ENCODE measurements at places on chromosomes 16 and 17. TPM values are rescaled to one million over a fixed set of nuclear protein-coding genes. Genes with fewer than 3 reads are reported as not detected.

The FOXC2 gene
- total RNA-seq: 0.53 TPM

The FSCN2 gene
- total RNA-seq: 0.35 TPM

The NIP7 gene
- 34.9 TPM for total RNA-seq

The TP53TG3B gene
- total RNA-seq: not detected

The LITAFD gene
- total RNA-seq: not detected

The NPIPA5 gene
- total RNA-seq: 5.8 TPM

The SCNN1B gene
- not detected for total RNA-seq

The TMED6 gene
- total RNA-seq: not detected

The TMIGD1 gene
- total RNA-seq: not detected

The MYH13 gene
- not detected for total RNA-seq

The TBC1D3E gene
- total RNA-seq: not detected

The TOP2A gene
- total RNA-seq: 96.1 TPM

The ADAD2 gene
- total RNA-seq: not detected

The CD7 gene
- total RNA-seq: 0.53 TPM

The SGCA gene
- not detected for total RNA-seq

The PABPN1L gene
- total RNA-seq: not detected

The AXIN2 gene
- total RNA-seq: under 0.01 TPM

The E4F1 gene
- total RNA-seq: 26.2 TPM

The PLLP gene
- not detected for total RNA-seq

The PPP1R1B gene
- total RNA-seq: not detected

The ETV4 gene
- 16.8 TPM for total RNA-seq

The SLC47A2 gene
- not detected for total RNA-seq

The TERB1 gene
- total RNA-seq: not detected

The MPP3 gene
- 2.9 TPM for total RNA-seq

The DUS2 gene
- 23.1 TPM for total RNA-seq

The SLC16A13 gene
- total RNA-seq: 0.86 TPM

The WNT3 gene
- total RNA-seq: 2.3 TPM

The GJD3 gene
- 2.6 TPM for total RNA-seq

The SYT17 gene
- total RNA-seq: not detected

The CACNG3 gene
- not detected for total RNA-seq

The BRIP1 gene
- 3.2 TPM for total RNA-seq

The CTRL gene
- 0.53 TPM for total RNA-seq

The TUBD1 gene
- total RNA-seq: 5.8 TPM

The BICDL2 gene
- total RNA-seq: not detected

The IST1 gene
- total RNA-seq: 136 TPM

The ABCA6 gene
- 14.2 TPM for total RNA-seq

The FKBP10 gene
- 330 TPM for total RNA-seq

The EPX gene
- total RNA-seq: not detected

The NGFR gene
- total RNA-seq: not detected

The DHRS7B gene
- total RNA-seq: 17.0 TPM

The CACNG5 gene
- total RNA-seq: not detected

The CCDC144A gene
- 0.71 TPM for total RNA-seq

The NKD1 gene
- not detected for total RNA-seq

The SEPTIN12 gene
- not detected for total RNA-seq

The CSH1 gene
- total RNA-seq: not detected

The NAGPA gene
- 48.4 TPM for total RNA-seq

The PLCD3 gene
- 38.6 TPM for total RNA-seq

The MTMR4 gene
- 23.7 TPM for total RNA-seq

The CHMP1A gene
- 148 TPM for total RNA-seq

The CES2 gene
- 22.5 TPM for total RNA-seq

The TMEM100 gene
- total RNA-seq: 1.4 TPM

Measured in myometrial cell (primary cell).